Hematopoietic multipotent progenitor cell treated with erythropoietin and hydrocortisone succinate and interleukin-3 and kit ligand, for 8 days (in vitro differentiated cells): ENCODE measurements at places on chromosomes 11 and 22.

GRCh38 chr11:75351791-75352587, 528 bp upstream of the ARRB1 start:
- peak; percentile 88 for DNase-seq

- DNase-seq = peak; percentile 42
Observed at GRCh38 chr22:27580311-27580897, 221.2 kb downstream of the MN1 start.

GRCh38 chr11:50187220-50187619, 154.5 kb downstream of the OR4C45 start:
- no peak for DNase-seq

DNA sequence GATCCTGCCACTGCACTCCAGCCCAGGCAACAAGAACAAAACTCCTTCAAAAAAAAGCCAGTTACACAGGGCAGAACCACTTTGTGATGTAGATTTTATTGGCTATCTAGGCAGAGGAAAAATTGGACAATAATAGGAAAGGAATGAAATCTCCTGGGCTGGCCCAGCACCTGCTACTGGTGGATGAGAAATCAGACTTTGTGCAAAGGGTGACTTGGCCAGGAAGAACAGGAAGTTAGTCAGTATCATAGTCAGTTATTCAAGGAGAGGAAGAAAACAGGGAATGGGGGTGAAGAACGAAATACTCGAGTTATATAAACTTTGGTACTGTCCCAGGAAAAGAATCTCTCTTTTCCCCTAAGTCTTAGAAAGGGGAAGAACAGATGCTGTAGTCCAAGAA, 11.0 kb upstream of the SPTBN2 start:
- no peak for DNase-seq

DNA sequence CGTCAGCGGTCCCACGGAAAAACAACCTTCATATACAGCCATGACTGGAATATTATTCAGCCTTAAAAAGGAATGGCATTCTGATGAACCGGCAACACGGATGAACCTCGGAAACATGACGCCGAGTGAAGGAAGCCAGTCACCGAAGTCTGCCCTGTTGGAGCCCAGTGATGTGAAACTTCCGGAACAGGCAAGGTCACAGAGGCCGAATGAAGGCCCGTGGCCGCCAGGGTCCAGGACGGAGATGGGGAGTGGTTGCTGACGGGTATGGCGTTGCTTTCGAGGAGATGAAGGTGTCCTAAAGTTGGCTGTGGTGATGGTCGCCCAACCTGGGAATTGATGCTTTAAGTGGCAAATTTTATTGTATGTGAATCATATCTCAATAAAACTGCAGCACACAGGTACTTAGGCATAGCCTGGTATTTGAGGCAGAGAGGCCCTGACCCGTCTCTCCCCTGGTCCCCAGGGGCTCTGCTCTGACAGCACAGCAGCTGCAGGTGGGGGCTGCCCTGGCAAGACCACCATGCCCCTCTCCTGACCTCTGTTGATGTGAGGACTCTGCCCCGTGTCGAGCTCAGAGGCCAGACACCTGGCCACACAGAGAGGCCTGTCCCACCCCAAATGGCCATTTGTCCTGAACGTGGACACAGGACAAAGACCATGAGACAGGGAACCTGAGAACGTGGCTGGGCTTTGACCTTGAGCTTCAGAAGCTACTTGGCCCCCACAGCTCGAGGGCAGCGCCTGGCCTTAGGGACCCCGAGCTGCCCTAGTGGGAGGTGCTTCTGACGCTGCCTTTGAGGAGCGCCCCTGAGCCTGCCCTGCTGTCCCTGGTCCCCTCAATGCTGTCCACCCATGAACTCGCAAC, 1090.8 kb downstream of the BRD1 start:
- DNase-seq = no peak

DNA sequence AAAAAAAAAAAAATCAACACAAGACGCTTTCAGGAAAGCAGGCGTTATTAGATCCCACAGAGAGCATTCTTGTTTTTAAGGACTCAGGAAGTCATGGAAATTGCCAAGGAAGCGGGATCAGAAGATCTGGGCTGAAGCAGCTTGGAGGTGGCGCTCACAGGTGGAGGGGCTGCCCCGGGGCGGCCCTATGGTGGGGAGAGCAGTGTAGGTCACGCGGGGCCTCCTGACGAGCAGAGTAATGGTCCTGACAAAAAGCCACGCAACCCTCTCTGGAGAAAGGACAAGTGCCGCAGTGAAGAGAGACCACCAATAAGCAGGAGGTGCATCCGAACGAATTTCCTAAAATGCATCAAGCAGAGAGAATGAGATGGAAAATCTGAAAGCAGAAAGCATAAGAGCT, 407.0 kb downstream of the BRD1 start:
- DNase-seq = no peak

- DNase-seq = no peak
Observed at GRCh38 chr11:112623057-112623456, 338.2 kb upstream of the NCAM1 start.

- DNase-seq = no peak
Observed at GRCh38 chr11:66958956-66959274, 732 bp upstream of the PC start.
